Naive thymus-derived CD8-positive, alpha-beta T cell (primary cell): ENCODE measurements at places on chromosomes 2 and 18. TPM values are rescaled to one million over a fixed set of nuclear protein-coding genes. Genes with fewer than 3 reads are reported as not detected.

GRCh38 chr2:226934546-226935201 lies 98.8 kb downstream of the RHBDD1 start:
- H3K27me3 ChIP-seq, result no peaks in the 10 kb centered on the region
- peaks cover 14% of the 10 kb centered on the region for H3K36me3 ChIP-seq
- H3K4me3 ChIP-seq, result no peak overlapping the region
- no peak overlapping the region for H3K27ac ChIP-seq
- peaks cover 2% of the 10 kb centered on the region for H3K4me1 ChIP-seq

- no peaks in the 10 kb centered on the region for H3K4me1 ChIP-seq
- H3K27ac ChIP-seq, result no peak overlapping the region
- H3K4me3 ChIP-seq, result no peak overlapping the region
- H3K27me3 ChIP-seq, result peaks cover 12% of the 10 kb centered on the region
Measured at GRCh38 chr2:3628241-3628679, 29.7 kb upstream of the ALLC start.

- no peak for DNase-seq
- peaks cover 7% of the 10 kb centered on the region for H3K4me1 ChIP-seq
- H3K27me3 ChIP-seq, result peaks cover 3% of the 10 kb centered on the region
- H3K4me3 ChIP-seq, result no peak overlapping the region
- no peaks in the 10 kb centered on the region for H3K36me3 ChIP-seq
- no peak overlapping the region for H3K27ac ChIP-seq
Measured at GRCh38 chr2:126975671-126976655, 77.3 kb downstream of the TEX51 start.

DNA sequence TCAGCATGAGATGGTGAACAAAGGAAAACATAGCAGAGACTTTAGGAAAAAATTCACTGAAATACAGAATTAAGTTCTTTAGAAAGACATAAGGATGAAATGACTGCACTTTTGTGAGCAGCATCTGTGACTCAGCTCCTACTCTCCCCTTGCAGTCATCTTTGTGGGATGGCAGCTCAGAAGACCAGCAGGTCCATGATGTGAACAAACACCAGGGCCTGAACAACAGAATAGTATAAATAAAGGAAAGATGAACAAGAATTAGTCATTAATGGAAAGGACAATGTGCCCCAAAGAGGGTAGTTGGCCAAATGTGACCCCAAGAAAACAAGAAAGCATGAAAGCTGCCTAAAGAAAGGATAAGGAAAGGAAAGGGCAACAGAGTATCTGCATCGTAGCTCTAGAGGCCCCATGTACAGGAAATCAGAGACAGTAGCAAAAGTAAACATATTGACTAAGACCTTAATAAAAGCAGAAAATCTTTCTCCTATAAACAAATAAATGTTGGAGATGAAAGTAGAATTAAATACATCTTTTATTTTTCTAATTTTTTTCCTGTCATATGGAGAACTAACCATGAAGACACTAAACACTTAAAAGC lies 318.0 kb downstream of the ZEB2 start:
- H3K4me1 ChIP-seq, result no peaks in the 10 kb centered on the region
- no peaks in the 10 kb centered on the region for H3K36me3 ChIP-seq
- no peak overlapping the region for H3K4me3 ChIP-seq
- no peaks in the 10 kb centered on the region for H3K27me3 ChIP-seq
- no peak overlapping the region for H3K27ac ChIP-seq
- no peak for DNase-seq

DNA sequence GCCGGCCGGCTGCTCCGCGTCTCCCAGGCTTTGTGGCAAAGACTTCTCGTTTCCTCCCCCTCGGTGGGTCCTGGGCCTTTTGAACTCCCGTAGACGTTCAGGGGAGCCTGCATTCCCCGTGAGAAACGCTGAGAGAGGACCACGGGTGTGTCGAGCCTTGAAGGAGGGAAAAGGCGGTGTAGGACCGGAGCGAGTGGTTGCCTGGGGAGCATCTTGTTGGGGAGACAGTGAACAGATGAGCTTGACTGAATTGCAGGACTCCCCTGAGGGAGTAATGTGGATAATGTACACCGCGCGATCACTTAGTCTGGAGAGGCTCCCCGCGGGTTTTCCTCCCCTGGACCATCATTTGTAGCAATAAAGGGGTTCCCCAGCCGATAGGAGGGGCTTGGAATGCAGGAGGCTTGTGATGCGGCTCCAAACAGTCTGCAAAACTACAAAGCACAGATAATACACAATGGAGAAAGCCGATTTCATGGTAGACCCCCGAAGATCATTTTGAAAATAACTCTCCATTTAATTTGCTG lies 769 bp downstream of the ALMS1 start:
- peak overlapping the region; percentile 98 for H3K27ac ChIP-seq
- DNase-seq, result no peak
- no peaks in the 10 kb centered on the region for H3K27me3 ChIP-seq
- peaks cover 39% of the 10 kb centered on the region for H3K4me1 ChIP-seq

GRCh38 chr2:73952499-73953446 lies 26.1 kb downstream of the DGUOK start:
- H3K4me1 ChIP-seq, result peaks cover 71% of the 10 kb centered on the region
- no peak for DNase-seq
- no peaks in the 10 kb centered on the region for H3K27me3 ChIP-seq
- peaks cover 46% of the 10 kb centered on the region for H3K36me3 ChIP-seq

GRCh38 chr2:696463-696862 lies 19.3 kb upstream of the TMEM18 start:
- no peaks in the 10 kb centered on the region for H3K36me3 ChIP-seq
- H3K27me3 ChIP-seq, result peaks cover 13% of the 10 kb centered on the region
- H3K27ac ChIP-seq, result no peak overlapping the region
- no peaks in the 10 kb centered on the region for H3K4me1 ChIP-seq

GRCh38 chr18:68714366-68714711 lies 569 bp downstream of the TMX3 start:
- peaks cover 51% of the 10 kb centered on the region for H3K4me1 ChIP-seq
- H3K27ac ChIP-seq, result peak overlapping the region; percentile 92
- H3K27me3 ChIP-seq, result no peaks in the 10 kb centered on the region
- peak overlapping the region; percentile 97 for H3K4me3 ChIP-seq

- peaks cover 7% of the 10 kb centered on the region for H3K36me3 ChIP-seq
- peaks cover 10% of the 10 kb centered on the region for H3K4me1 ChIP-seq
- DNase-seq, result no peak
- H3K27ac ChIP-seq, result peak overlapping the region; percentile 32
- H3K4me3 ChIP-seq, result no peak overlapping the region
Measured at GRCh38 chr2:86610871-86611270, 12.8 kb downstream of the RNF103 start.

- no peaks in the 10 kb centered on the region for H3K4me1 ChIP-seq
- H3K27me3 ChIP-seq, result peaks cover under 1% of the 10 kb centered on the region
- no peak overlapping the region for H3K27ac ChIP-seq
- H3K36me3 ChIP-seq, result no peaks in the 10 kb centered on the region
Measured at GRCh38 chr2:152415231-152415642, 80.3 kb downstream of the FMNL2 start.

- H3K27ac ChIP-seq, result no peak overlapping the region
- no peaks in the 10 kb centered on the region for H3K36me3 ChIP-seq
- H3K4me1 ChIP-seq, result peaks cover 19% of the 10 kb centered on the region
- DNase-seq, result no peak
- no peak overlapping the region for H3K4me3 ChIP-seq
Measured at GRCh38 chr2:42693688-42694479, 70.1 kb downstream of the OXER1 start.

DNA sequence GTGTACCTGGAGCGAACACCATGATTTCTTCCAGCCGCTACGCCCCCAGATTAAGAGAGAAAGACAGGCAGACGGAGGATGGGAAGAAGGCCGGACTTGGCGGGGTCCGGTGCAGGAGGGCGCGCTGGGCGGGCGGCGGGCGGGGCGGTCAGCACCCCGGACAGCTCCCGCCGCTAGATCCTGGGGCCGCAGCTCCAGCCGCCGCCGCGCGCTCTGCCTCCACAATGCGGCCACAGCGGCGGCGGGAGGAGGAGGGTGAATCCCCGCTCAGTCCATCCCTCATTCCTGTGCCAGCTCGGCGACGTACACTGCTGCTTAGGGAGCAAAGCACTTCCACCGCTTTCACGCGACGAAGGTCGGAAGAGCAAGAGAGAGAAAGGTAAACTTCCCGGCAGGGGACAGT lies at the start of gene AKAIN1:
AKAIN1 (minus strand) TSS at position 226 of the 403 bp plus-strand sequence; CDS start at position 22, 204 bp downstream.
- peaks cover 13% of the 10 kb centered on the region for H3K4me1 ChIP-seq
- H3K36me3 ChIP-seq, result peaks cover 8% of the 10 kb centered on the region
- H3K27me3 ChIP-seq, result peaks cover 39% of the 10 kb centered on the region
- no peak within 1 kb of the TSS for H3K27ac ChIP-seq
- peak within 1 kb of the TSS; percentile 82 for H3K4me3 ChIP-seq
- DNase-seq, result peak; percentile 11

DNA sequence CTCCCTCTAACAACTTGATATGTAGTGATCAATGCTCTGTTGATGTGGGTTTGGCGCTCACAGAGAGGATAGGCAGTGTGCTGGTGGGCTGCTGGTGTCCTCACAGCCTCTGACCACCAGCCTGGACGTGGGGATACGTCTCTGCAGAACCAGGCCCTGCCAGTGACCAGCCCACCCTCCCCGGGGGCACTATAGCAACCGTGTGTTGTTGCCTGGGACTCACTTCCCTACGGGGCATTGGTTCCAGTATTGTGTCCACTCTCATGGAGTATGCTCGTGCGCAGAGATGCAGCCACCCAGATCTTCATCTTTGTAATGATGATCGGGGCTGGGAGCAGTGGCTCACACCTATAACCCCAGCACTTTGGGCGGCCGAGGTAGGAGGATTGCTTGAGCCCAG lies 180.1 kb downstream of the LDLRAD4 start:
- no peak overlapping the region for H3K4me3 ChIP-seq
- peaks cover 17% of the 10 kb centered on the region for H3K4me1 ChIP-seq
- no peaks in the 10 kb centered on the region for H3K27me3 ChIP-seq
- H3K27ac ChIP-seq, result no peak overlapping the region
- DNase-seq, result no peak
- H3K36me3 ChIP-seq, result no peaks in the 10 kb centered on the region

DNA sequence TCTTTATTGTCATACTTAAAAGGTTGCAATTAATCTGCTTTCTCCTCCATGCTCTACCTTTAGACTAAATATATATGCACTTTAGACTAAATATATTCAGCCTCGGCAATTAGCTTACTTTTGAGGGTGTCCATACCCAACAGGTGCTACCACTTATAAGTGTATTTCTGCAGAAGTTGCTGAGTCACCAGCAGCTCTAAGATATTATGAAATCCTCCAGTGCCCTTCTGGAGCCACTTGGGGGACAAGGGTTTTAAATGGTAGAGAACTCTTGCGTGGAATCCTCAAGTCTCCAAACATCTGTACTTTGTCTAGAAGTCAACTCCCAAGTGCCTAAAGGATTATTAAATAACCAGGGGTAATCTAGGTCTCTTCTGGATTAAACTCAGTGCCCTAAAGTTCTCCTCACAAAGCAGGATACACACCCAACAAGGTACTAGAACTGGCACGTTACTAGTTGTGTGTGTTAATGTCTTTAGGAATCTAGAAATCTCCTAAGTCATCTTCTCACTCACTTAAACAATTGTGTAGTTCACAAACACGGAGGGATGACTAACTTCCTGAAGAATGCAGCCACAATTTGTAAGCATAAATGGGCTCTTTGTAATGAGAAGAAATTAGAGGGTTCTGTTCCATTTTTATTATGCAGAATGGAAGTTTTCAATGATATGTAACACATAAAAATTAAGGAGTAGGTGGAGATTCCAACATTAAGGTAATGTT lies 159.7 kb downstream of the CD226 start:
- H3K27ac ChIP-seq, result no peak overlapping the region
- DNase-seq, result no peak
- H3K4me1 ChIP-seq, result no peaks in the 10 kb centered on the region

- no peak overlapping the region for H3K27ac ChIP-seq
- no peaks in the 10 kb centered on the region for H3K36me3 ChIP-seq
- no peak overlapping the region for H3K4me3 ChIP-seq
- H3K27me3 ChIP-seq, result peaks cover 4% of the 10 kb centered on the region
- DNase-seq, result no peak
Measured at GRCh38 chr2:117702098-117702497, 112.4 kb upstream of the DDX18 start.

DNA sequence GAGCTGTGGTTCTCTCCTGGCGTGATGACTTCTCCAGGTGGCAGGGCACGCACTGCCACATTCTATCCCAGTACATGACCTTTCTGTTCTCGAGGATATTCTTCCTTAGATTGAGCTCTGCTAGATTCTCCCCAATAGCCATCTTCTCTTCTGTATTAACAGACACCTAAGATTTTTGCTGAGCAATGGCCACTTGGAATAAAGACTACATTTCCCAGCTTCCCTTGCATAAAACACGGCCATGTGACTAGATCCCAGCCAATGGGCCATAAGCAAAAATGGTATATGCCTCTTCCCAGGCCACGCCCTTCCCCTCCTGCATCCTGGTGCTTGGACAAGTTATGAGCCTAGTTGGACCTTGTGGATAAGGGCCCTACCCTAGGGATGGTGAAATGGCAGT lies 82.1 kb downstream of the EIF2AK3 start:
- no peak for DNase-seq
- H3K36me3 ChIP-seq, result peaks cover 3% of the 10 kb centered on the region
- no peak overlapping the region for H3K4me3 ChIP-seq
- H3K27ac ChIP-seq, result no peak overlapping the region
- H3K4me1 ChIP-seq, result peaks cover 7% of the 10 kb centered on the region

GRCh38 chr2:59754011-59754735 lies 799.3 kb downstream of the BCL11A start:
- no peak overlapping the region for H3K27ac ChIP-seq
- H3K4me1 ChIP-seq, result no peaks in the 10 kb centered on the region
- no peaks in the 10 kb centered on the region for H3K27me3 ChIP-seq
- H3K36me3 ChIP-seq, result no peaks in the 10 kb centered on the region

EPB41L3 gene
- polyA plus RNA-seq, result 0.35 TPM

HOXD1 gene
- not detected for polyA plus RNA-seq

LONRF2 gene
- polyA plus RNA-seq, result not detected

COL4A3 gene
- not detected for polyA plus RNA-seq

CXCR4 gene
- 1,161 TPM for polyA plus RNA-seq

REG3G gene
- polyA plus RNA-seq, result not detected

DSG2 gene
- polyA plus RNA-seq, result 0.08 TPM

ERICH2 gene
- polyA plus RNA-seq, result not detected
